ENCODE measurements at places on chromosomes 1 and 21.

GRCh38 chr1:62265956-62266935, 53.0 kb downstream of the KANK4 start:
- no peak for DNase-seq

GRCh38 chr1:203549309-203549708, 55.4 kb downstream of the OPTC start:
- no peak for DNase-seq

GRCh38 chr1:9197186-9198099, 37.1 kb upstream of the H6PD start:
- DNase-seq: no peak

GRCh38 chr1:206563367-206564207, 48.7 kb downstream of the EIF2D start:
- no peak for DNase-seq

DNA sequence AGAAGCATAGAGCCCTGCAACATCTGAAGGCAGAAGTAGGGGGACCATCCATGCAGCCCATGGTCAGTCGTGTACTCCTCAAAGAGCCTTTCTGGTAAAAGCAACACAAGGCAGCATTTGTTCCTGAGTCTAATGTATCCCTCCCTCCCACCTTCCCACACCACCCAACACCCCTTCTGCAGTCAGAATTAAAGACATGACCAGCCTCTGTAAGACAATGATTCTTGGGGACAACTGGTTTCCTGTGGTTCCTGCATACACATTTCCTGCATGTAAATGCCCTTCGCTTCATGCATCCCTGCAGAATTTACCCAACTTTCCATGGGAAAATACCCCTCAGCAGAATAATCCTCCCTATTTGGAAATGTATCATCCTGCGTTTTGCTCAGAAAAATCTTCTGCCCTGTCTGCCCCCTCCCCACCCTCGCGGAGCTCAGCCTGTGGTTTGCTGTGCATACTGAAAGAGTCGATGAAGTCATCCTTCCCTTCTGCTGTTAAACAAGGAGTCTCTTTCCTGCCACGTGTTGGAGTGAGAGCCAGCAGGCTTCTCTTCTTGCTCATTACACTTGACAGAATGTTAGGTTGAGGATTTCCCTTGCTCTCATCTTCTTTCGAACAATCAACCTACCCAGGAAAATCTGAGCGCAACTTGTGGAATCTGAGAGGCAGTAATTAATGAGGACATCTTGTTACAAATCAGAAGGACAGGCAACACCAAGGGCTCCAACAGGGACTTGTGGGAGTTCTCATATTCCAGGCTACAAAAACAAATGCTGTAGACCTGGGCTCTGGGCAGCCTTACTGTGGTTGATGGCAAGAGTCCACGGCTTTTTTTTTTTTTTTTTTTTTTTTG, 4.7 kb downstream of the TNN start:
- DNase-seq: no peak

GRCh38 chr1:119007670-119008482, 19.7 kb upstream of the TBX15 start:
- DNase-seq: no peak

DNA sequence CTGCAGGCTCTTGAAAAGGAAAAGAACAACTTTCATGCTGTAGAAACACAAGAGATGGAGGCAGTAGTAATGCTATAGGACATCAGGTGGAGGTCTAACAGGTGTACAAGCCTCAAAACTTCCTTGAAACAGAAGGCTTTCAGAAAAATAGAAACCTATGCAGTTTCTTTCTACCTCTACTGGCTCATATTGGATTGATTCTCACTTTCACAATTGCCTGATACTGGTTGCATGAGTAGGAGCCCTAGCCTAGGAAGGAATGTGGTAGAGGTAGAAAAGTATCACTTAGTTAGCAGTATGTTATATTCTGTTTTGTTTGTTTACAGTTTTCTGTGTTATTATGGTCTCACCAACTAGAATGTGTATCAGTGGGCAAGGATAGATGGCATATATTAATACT, 175.4 kb upstream of the GORAB start:
- DNase-seq: no peak

DNA sequence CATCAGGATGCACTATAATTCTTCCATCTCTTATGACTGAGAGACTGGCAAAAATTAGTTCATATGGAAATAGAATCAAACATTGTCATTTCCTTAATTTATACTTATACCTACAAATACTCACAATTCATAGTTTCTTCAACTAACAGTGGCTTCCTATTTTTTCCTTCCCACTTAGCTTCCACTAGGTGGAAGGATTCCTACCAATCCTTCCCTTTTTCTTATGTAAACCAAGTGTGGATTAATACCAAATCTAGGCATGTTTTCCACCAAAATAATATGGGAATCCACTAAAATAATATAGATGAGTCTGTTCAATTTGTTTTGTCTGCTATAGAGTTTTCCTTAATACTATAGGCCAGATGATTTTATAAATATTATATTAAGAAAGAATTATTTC, 1537.1 kb downstream of the PLA2G4A start:
- no peak for DNase-seq

DNA sequence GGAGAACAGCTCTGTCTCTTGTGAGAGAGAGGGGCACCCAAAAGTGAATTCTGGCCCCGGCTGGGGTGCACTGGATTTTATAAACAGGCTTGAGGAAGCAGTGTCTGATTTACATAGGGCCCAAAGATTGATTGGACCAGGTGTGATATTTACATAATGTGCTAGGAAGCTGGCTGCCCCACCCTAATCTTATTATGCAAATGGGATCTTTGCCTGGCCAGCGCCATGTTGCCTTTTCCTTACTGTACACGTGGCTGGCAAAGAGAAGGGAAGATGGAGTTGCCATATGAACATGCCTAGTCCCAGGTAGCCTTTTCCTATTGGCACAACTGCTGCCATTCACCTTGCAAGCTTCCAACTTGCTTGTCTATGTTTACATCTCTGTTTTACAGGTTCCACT, 29.0 kb upstream of the CFHR4 start:
- no peak for DNase-seq

- DNase-seq: no peak
Measured at GRCh38 chr1:37759451-37759850, 5.5 kb downstream of the EPHA10 start.

DNA sequence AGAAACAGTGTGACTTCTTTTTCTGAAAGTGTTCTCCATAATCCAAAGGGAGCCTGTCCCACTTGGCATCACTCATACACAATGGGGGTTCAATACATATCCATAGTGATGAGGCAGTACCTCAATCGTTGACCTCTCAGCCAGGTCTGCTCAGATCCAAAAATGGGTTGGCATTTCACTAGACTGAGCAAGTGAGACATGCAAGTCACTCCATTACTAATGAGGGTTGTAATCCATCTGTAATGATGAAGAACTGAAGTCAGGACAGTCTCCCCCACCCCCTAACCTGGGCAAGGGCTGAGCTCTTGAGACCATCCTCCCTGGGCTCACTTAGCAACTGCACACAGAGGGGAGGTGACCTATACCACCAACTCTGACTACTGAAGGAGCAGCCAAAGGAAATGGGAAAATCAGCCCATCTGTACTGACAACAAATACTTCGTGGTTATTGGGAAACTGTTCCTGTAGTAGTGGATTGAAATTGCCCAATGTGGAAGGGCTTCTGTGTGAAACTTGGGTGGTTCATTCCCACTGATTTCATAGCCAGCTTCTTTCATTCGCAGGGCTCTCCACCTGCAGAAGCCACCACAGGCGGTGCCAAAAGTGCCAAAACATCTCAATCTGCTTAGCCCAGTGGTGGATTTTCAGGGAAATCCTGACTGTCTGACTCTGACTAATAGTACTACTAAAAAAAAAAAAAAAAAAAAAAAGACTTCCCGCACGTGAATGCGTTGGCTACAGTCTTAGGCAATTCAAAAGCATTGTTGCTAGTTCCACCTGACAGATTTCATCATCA, 5.0 kb downstream of the NGF start:
- no peak for DNase-seq

- no peak for DNase-seq
Measured at GRCh38 chr1:98500324-98500723, 161.2 kb upstream of the SNX7 start.

- no peak for DNase-seq
Measured at GRCh38 chr1:50542362-50542761, 119.1 kb upstream of the DMRTA2 start.

- no peak for DNase-seq
Measured at GRCh38 chr21:25115021-25115420, 492.3 kb downstream of the MRPL39 start.

DNA sequence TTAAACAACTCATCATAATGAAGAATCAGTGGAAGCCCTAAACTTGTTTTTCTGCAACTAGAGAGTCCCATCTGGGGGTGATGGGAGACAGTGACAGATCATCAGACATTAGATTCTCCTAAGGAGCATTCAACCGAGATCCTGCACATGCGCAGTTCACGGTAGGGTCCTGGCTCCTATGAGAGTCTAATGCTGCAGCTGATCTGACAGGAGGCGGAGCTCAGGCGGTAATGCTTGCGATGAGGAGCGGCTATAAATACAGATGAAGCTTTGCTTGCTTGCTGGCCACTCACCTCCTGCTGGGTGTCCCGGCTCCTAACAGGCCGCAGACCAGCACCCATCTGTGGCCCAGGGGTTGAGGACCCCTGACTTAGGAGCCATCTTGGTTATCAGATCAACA, 247.2 kb downstream of the FMN2 start:
- DNase-seq: no peak

GRCh38 chr1:39204441-39205081, at the start of gene MACF1:
TSS of gene MACF1 (plus strand) at chr1:39204695. CDS start at chr1:39205023, 328 bp downstream.
- no peak for DNase-seq

DNA sequence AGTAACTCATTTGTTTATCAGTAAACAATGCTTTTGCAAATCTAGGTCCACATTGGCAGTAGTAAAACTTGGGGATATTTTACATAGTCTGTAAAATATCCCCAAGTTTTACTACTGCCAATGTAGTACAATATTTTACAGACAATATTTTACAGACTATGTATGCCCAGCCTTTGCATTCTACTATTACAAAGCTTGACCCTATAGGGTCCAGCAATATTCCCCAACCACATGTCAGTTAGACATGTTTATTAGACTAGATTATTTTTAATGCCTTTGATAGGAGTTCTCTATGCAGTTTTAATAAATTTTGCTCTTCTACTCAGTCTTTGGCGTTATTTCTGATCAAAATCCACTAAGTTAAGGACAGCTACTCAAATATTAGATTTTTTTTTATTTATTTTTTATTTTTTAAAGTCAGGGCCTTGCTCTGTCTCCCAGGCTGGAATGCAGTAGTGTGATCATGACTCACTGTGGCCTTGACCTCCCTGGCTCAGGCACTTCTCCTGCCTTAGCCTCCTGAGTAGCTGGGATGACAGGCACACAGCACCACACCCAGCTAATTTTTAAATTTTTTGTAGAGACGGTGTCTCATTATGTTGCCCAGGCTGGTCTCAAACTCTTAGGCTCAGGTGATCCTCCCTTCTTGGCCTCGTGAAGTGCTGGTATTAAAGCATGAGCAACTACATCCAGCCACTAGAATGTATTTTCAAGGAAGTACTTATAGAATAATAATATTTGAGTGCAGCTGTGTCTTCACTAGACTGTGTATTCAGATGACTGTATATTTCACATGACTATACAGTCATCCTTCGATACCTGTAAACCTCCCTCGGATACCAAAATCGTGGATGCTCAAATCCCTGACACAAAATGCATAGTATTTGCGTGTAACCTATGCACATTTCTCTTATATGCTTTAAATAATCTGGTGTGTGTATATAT, 19.8 kb downstream of the MIER1 start:
- no peak for DNase-seq

- DNase-seq: no peak
Measured at GRCh38 chr1:119960501-119960900, 64.2 kb upstream of the ADAM30 start.

GRCh38 chr21:35616090-35616489, 444.2 kb downstream of the SETD4 start:
- no peak for DNase-seq

GRCh38 chr1:181392613-181393220, 90.6 kb upstream of the CACNA1E start:
- DNase-seq: no peak

- DNase-seq: no peak
Measured at GRCh38 chr1:235299169-235299858, 28.7 kb downstream of the ARID4B start.
